ENCODE measurements at places on chromosomes 5 and 9.

DNA sequence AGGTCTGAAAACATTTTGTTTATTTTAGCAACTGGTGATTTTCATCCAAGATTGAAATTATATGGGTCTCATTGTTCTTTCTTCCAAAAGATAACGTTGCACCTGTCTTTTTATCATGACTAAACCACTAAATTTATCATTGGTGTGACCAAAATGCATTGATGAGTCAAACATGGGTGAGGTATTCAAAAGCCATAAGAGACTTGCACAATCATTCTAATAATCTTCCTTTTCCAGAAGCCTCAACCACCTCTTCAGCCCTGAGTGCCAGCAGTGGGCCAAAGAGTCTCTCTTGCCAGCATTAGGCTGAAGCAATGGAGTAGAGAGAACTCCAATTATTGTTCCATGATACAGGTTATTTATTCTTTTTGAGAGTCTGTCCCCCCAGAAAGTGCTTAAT is 198.9 kb downstream of the LURAP1L start:
- DNase-seq: no peak

- DNase-seq: no peak
These were observed 37.1 kb downstream of the FAM163B start for GRCh38 chr9:133571896-133572595.

- no peak for DNase-seq
These were observed 22.7 kb downstream of the CFAP90 start for GRCh38 chr5:7828269-7828668.

DNA sequence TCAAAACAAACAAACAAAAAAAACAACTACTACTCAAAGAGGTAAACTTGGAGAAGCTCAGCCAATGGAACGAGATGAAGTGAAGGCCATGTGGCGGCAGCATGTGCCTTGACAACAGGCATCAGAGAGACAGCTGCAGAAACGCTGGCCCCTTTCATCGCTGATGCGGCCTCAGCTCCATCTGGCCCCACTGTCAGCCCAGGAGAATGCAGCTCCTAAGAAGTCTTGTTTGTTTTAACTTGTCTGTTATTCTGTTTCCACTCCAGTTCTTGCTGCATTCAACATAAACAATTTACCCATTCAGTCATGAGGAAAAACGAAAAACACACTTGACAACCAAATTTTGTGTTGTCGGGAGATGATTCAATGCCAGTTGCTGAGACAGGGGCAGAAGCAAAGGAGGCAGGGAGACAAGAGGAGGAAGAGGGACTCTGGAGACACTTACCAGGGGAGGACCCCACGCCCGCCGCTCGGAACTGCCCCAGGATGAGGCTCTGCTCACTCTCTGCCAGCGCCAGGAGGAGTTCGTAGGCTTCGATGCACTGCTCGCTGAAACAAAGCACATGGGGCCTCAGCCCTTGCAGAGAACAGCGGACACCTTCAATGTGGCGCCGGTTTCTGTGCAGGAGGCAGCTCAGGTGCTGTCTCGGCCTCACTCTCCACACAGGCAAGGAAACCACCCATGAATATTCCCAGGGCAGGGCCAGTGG is 91.2 kb downstream of the DCP2 start:
- no peak for DNase-seq

DNA sequence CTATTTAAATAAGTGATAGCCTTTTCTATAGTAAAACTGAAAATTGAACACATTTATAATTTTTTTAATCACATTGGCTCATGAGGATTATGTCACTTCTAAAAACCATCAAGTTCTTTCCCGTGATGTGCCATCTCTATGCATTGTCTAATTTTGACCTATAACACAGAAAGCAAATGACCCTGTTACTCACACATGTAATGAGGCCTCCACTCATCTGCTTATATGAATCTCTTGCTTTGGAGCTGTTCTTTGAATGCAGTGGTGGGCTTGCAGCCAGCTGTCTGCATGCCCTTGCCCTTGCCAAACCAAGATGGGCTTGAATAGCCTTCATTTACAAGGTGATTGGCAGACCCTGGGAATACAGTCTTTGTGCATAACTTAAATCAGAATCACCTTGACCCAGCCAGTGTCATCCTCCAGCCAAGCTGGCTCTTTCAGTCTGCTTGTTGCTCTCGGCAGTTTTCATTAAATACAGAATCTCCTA is 163.2 kb downstream of the TRIO start:
- no peak for DNase-seq

DNA sequence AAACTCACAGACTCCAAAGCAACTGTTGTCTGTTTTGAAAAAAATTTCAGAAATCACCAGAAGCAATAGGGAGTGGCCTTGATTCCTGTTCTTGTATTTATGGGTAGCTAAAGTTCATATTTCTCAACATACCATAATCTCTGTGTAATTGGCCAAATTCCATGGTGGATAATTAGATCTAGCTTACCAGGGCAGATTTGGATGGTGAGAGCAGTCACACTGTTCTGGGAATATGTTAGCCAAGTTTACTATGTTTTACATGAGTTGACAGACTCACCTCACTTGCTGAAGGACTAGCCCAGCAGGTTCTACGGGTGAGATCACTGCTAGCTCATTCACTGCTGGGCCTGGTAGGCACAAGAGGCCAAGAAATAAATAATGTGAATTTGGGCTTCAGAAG is 32.7 kb upstream of the CDKN2B start:
- no peak for DNase-seq

GRCh38 chr9:107176436-107177151 is 106.5 kb upstream of the RAD23B start:
- DNase-seq: no peak

DNA sequence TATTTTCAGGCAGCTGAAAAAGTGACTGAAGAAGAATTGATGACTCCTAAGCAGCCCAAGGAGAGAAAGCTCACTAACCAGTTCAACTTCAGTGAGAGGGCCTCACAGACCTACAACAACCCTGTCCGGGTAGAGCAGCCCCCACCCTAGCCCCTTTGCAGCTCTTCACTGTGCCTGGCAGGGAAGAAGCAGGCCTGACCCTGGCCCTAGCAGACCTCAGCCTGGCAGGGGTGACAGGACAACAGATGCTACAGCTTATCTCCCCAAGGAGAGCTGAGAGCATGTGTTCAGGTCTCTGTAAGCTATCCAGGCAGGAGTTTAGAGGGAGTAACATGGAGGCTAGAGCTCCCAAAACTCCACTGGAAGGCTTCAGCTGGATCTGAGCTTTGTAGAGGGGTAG is 31.8 kb downstream of the DNAI1 start:
- no peak for DNase-seq

- peak; percentile 63 for DNase-seq
These were observed 225.7 kb upstream of the KLF9 start for GRCh38 chr9:70639853-70640814.

DNA sequence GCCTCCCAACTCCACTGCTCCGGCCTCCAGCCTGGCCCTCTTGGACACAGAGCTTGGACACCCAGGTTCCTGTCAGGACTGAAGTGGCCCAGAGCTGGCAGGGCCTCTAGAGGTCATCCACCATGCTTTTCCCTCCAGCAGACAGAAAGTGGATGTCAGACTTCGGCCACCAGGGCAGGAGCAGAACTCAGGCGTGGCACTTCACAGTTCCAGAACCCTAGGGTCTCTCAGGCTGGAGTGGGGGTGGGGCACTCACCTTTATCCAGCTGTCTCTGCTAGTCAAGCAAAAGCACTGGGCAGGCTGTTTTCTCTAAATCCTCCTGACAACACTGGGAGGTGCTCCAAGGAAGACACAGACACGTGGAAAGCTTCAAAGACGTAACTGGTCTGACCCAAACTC is 35.6 kb upstream of the N4BP3 start:
- no peak for DNase-seq

GRCh38 chr5:58431832-58432231 is 28.1 kb downstream of the PLK2 start:
- DNase-seq: no peak

DNA sequence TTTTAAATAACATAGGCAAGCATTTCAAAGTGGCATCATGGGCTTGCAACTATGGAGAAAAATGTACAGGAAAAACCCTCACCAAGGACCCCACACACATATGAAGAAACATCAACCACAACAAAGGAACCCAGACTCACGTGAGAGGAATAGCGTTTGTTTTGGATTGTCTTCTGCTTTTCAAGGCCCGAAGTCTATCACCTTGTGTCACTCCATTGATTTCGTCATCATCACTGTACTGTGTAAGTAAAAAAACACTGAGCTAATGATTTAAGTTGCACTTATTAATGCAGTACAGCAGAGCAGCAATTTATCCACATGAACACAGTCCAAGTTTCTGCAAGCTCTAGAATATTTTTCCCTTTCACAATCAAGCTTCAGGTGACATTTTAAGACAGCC is 72.4 kb downstream of the HABP4 start:
- DNase-seq: no peak

DNA sequence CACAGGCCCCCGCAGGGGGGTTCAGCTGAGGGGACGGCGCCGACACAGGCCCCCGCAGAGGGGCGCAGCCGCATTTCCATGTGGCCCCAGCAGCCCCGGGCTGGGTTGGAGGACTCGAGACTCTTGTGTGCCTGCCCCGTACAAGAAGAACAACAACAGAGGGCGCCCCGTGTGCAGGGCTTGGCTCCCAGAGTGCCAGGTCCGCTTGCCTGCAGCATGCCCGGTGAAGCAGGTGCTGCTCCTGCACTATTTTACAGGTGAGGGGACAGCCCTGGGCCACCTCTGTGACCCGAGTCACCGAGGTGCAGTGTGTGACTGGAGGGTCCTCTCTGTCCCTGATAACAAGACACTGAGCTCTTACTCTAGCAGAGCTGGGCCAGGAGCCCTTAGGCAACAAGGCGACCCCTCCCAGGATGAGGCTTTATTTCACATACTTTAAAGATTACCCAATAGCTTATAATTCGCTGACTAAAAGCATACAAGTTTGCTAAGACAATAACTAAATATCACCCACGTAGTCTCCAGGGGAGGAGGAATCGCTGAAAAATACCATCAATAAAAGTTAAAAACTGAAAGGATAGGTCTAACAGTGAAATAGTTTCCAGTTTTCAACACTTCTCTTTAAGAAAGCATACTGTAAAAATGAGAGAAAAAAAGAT is 41.7 kb upstream of the SLC9A3 start:
- DNase-seq: no peak

DNA sequence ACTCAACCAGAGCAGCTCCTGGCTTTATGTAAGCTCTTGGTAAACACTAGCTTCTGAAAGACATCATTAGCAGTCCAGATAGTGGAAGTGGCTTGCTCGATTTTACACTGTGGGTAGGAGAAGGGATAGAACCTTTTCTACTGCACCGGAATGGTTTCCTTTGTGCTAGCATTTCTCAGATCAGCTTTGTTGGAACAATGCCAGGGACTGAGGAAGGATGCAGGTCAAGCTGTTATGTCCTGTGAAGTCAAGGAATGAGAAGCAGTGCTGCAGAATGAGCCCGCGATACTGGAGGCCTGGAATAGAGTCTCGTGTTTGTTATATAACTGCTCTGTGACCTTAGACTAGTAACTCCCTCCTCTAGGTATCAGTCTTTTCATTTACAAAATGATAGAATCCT is 233.6 kb downstream of the GABRB2 start:
- no peak for DNase-seq

- DNase-seq: no peak
These were observed 73.4 kb upstream of the MEF2C start for GRCh38 chr5:88956416-88956815.

- DNase-seq: no peak
These were observed 78.1 kb downstream of the SNCAIP start for GRCh38 chr5:122390154-122390553.

DNA sequence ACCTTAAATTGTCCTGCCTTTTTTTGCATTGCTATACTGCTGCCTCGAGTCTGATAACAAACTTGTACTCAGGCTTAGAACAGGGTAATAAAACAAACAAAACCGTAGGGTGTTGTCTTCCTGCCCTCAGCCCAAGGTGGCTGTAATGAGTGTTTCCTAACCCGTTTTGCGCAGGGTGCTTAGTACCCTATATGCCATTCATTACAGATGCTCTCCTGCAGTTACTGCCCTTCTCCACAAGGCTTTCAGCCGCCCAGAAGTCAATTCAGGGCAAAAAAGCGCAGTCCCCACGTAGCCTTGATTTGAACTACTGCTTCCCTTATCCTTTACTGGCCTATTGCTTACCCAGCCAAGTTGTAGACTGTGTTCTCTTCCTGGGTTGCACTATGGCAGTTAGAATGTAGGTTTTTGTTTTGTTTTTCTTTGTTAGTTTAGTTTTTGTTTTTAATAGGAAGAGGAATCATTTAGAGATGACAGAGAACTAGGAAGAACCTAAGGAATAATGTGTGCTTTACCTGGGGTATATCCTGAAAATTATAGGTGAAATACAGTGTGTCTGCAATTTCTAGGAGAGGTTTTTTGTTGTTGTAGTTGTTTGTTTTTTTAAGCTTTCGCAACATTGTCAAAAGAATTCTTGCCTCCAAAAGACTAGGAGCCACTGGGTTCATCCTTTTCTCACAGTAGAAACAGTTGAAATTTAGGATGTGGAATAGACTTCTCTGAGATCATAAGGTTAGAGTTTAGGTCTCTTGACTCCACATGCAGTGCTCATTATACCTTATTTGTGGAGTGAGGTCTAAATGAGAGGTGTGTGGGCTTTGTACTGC is 1.3 kb downstream of the HMGXB3 start:
- peak; percentile 90 for DNase-seq

DNA sequence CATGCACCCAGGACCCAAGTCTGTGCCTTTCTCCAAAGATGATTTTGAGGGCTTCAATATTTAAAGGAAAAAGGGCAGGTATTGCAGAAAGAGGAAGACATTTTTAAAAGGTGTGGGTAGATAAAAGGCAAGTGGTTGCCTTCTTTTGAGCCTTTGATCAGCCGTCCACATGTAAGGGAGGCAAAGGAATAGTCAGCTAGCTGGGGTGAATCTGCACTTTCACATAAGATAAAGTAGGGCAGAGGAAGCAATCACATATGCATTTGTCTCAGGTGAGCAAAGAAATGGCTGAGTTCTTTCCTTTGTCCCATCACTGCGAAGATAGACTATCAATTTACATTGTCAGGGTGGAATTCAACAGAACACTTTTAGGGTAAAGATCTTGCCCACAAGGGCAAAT is 19.9 kb downstream of the MGAT1 start:
- peak; percentile 50 for DNase-seq

GRCh38 chr9:68895741-68896478 is 118.0 kb downstream of the PRKACG start:
- DNase-seq: peak; percentile 75

DNA sequence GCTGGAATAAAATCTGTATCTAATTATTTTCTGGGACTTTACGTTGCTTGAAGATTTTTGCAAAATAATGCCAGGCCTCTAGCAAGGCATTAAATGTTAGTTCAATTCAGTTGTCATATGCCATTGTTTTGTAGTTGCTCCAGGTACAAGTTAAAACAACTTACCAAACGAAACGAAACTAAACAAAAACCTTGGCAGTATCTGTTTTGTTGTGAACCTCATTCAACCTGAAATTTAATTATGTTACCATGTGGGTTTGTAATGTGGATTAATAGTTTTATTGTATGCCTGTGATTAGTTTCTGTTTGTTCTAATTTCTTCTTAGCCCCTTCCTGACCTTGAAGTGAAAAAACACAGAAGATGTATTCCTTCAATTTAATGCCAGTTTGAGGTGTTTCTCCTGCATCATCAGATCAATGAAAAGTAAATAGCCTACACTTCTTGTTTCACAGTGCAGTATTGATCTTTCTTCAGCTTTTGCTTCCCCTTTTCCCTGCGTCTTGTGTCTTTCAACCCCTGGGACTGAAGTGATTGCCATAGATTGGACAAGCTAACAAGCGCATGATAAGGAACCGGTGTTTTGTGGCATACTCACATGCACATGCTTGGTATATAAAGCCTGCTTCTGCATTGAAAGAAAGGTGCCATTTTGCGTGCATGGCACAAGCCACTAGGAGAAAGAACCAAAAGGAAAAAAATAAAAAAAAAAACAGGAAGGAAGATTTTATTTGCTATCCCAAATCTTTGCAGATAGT is 699.0 kb upstream of the ARRDC3 start:
- DNase-seq: no peak

All from activated CD4-positive, alpha-beta T cell treated with anti-CD3 and anti-CD28 coated beads, Interleukin-2, amount 10 ng/mL, durations not matched to agents 24 days and 14 days (primary cell).